Ovary (tissue), 10 donors: ENCODE measurements at places on chromosomes 16 and 17. TPM values are rescaled to one million over a fixed set of nuclear protein-coding genes. Genes with fewer than 3 reads are reported as not detected.

DNA sequence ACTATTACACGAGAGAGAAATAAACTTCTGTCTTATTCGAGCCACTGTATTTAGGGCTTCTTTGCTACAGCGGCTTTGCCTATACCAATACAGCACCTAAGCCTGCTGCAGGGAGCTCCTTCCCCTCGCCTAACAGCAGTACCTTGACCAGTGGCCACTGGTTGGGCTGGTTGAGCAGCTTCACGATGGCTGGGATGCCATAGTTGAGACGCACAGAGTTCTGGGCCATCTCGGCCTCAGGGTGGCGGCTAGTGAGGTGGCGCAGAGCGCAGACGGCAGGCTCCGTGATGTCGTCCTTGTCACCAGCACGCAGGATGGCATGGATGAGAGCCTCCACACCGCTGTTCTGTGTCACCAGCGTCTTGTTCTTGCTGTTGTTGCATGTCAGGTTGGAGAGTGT, 23.7 kb downstream of the JUP start:
- no peak overlapping the region for H3K4me3 ChIP-seq
- peaks cover 2% of the 10 kb centered on the region for H3K36me3 ChIP-seq
- no peaks in the 10 kb centered on the region for H3K4me1 ChIP-seq
- H3K27ac ChIP-seq = no peak overlapping the region
- H3K27me3 ChIP-seq = no peaks in the 10 kb centered on the region

DNA sequence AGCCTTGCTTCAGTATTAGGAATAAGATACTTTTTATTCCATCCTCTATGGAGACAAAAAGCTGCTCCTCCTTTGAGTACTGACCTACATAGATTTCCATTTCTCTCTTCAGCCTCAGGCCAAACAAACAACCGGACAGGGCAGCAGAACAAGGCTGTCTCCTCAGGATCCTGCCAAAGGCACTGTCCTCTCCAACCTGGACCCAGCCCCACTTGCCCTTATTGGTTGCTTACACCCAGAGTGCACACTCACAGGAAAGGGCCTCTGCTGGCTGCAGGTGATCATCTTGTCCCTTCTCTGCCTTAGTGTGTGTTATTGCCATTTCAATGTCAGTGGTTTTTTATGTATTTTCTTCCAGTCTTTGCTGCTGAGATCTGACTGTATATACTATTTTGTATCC, 26.6 kb downstream of the LIG3 start:
- H3K4me3 ChIP-seq = no peak overlapping the region
- no peaks in the 10 kb centered on the region for H3K27me3 ChIP-seq
- DNase-seq = no peak
- no peaks in the 10 kb centered on the region for H3K36me3 ChIP-seq
- no peaks in the 10 kb centered on the region for H3K4me1 ChIP-seq

GRCh38 chr16:50841081-50841886, 99.4 kb downstream of the CYLD start:
- H3K36me3 ChIP-seq = no peaks in the 10 kb centered on the region
- DNase-seq = no peak
- H3K4me1 ChIP-seq = no peaks in the 10 kb centered on the region
- H3K27me3 ChIP-seq = no peaks in the 10 kb centered on the region
- H3K27ac ChIP-seq = no peak overlapping the region

- no peaks in the 10 kb centered on the region for H3K36me3 ChIP-seq
- H3K4me3 ChIP-seq = no peak overlapping the region
- no peak overlapping the region for H3K27ac ChIP-seq
- H3K27me3 ChIP-seq = no peaks in the 10 kb centered on the region
Measured at GRCh38 chr16:85819771-85820170, 20.3 kb downstream of the COX4I1 start.

DNA sequence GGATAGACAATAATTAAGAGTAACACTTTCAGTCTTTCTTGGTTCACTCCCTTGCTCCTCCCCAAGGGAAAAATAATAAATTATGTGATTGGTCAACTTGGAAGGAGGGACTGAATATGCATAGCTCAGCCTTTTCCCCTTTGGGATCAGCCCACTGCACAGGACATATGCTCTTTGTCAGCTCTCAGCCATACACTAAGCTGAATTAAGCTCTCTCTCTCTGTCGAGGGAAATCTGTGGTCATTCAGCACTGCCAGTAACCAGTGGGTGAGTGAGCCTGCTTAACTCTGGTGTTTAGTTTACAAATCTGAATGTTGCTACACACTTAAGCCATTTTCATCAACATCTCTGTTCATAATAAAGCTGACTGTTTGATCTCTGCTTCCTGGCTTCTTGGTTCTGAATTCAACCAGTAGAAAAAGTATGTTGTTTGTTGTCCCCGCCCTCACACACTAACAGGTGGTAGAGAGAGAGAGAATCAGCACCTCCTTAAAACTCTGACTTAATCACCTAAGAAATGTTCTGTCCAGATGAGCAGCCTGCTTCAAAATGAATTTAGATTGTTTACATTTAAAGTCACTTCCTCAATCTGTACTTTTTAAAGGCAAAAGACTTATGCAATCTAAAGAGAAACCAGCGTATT, 102.3 kb upstream of the C17orf78 start:
- no peaks in the 10 kb centered on the region for H3K27me3 ChIP-seq
- no peaks in the 10 kb centered on the region for H3K36me3 ChIP-seq
- H3K4me3 ChIP-seq = no peak overlapping the region
- H3K4me1 ChIP-seq = no peaks in the 10 kb centered on the region

GRCh38 chr16:17387256-17387655, 83.5 kb downstream of the XYLT1 start:
- H3K36me3 ChIP-seq = no peaks in the 10 kb centered on the region
- no peak for DNase-seq
- H3K4me1 ChIP-seq = no peaks in the 10 kb centered on the region

DNA sequence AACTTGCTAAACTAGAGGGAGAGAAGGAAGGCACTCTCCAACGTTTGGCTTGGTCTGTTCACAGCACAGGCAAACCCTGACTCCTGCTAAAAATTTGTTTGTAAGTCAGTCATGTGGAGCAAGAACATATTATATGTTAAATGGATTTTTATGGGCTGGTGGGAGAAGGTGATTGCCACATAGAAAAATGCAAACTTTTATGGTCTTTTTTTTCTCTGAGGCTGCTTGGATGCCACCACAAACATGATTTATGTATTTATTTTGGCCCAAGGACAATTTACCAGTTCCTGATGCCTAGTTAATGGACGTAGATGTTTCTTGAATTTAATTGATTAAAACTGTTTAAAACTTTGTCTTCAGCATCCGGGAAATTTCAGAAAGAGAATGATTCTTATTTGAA, 274.2 kb upstream of the MYOCD start:
- no peaks in the 10 kb centered on the region for H3K27me3 ChIP-seq
- no peak overlapping the region for H3K27ac ChIP-seq
- no peaks in the 10 kb centered on the region for H3K4me1 ChIP-seq
- no peak overlapping the region for H3K4me3 ChIP-seq
- no peaks in the 10 kb centered on the region for H3K36me3 ChIP-seq

DNA sequence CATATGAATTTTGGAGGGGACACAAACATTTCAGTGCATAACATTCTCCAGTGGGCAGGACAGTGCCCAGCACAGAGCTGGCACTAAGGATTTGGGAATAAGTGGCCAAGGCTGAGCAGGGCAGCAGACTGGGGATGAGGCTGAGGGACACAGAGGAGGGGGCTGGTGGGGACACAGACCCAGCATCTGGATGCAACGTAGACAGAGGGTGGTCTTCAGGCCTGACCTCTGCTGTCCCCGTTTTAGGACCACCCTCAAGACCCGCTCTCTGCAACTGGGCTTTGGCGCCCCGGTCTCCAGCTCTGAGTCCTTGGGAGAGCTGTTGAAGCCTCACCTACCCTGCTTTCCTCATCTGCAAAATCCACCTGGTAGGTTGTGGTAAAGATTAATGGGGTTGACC, 3.3 kb upstream of the PRSS33 start:
- H3K27me3 ChIP-seq = no peaks in the 10 kb centered on the region
- peak; percentile 5 for DNase-seq
- no peak overlapping the region for H3K27ac ChIP-seq
- H3K4me1 ChIP-seq = no peaks in the 10 kb centered on the region

- no peaks in the 10 kb centered on the region for H3K27me3 ChIP-seq
- no peaks in the 10 kb centered on the region for H3K36me3 ChIP-seq
- no peak overlapping the region for H3K4me3 ChIP-seq
- H3K27ac ChIP-seq = no peak overlapping the region
- DNase-seq = no peak
- H3K4me1 ChIP-seq = peaks cover 4% of the 10 kb centered on the region
Measured at GRCh38 chr17:63833026-63833740, 5.7 kb upstream of the FTSJ3 start.

DNA sequence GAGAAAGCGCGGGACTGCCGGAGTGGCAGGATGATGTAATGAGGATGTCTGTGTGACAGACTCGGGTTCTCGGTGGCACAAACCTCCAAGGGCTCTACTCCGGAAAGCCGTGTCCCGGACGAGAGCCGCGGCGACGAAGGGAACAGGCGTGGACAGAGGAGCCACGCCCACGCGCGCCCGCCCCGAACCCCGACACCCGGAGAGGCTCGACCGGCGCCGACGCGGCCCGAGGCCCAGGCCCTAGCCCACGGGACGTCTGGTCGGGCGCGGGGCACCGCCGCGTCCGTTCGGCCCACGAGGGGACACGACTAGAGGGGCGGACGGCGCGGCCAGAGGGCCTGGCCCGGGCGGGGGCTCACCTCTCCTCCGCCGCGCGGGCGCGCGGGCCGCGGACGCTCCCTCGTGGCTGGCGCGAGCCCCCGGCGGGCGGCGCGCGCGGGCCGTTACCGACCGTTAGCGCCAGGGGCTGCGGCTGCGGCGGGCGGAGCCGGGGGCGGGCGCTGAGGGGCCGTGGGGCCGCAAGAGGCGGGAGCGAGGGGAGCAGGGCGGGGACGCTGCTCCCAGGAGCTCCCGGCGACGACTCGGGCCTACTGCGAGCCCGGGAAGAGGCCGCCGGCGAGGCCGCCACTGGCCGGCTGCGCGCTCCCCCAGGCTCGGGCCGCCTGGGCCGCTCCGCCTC, 2.1 kb upstream of the IRX5 start:
- H3K36me3 ChIP-seq = no peaks in the 10 kb centered on the region
- DNase-seq = peak; percentile 51
- peak overlapping the region; percentile 59 for H3K4me3 ChIP-seq
- no peaks in the 10 kb centered on the region for H3K27me3 ChIP-seq
- peak overlapping the region; percentile 80 for H3K27ac ChIP-seq
- H3K4me1 ChIP-seq = peaks cover 3% of the 10 kb centered on the region

DNA sequence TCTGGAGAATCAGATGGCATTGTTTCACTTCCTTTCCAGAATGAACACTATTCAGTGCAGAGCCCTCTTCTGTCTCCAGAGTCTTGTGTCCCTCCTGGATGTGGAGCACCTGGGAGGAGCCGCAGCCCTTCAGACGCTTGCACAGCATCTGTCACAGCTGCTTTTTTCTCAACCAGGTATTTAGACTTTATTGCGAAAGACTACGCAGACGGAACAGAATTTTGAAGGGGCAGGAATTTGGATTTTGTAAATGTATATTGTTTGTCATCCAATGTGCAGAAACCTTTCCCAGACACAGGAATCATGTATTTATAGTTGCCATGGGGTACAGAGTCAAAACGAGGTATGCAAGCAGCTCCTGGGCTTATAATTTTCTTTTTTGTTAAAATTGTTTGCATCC, 20.4 kb downstream of the HEATR3 start:
- H3K4me1 ChIP-seq = peaks cover 2% of the 10 kb centered on the region
- H3K4me3 ChIP-seq = no peak overlapping the region
- H3K27me3 ChIP-seq = no peaks in the 10 kb centered on the region
- H3K36me3 ChIP-seq = no peaks in the 10 kb centered on the region
- no peak overlapping the region for H3K27ac ChIP-seq

DNA sequence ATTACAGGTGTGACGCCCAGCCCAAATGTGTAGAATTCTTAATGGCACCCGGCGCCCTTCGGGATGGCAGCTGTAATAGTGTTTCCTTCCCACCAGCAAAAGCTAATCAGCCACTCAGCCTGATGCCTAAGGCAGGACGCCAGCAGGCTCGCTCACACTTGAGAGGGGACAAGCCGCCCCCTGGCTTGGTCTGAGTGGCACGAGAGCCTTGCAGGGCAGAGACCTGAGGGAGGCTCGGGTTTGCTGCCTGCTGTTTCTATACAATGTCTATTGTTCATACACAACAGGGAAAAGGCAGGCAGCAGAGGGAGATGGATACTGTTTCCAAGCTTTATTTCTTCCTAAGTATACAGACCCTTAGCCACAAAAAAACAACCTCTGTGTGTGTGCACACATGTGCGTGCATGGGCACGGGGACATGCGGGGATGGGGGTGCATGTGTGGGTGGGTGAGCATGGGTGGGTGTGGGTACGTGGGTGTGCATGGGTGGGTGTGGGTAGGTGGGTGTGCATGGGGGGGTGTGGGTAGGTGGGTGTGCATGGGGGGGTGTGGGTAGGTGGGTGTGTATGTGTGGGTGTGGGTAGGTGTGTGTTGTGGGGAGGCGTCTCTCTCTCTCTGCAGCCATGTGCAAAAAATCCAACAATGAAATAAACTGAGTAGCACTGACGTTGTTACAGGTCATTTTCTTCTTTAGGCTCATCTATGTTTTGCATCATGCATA, 10.0 kb downstream of the SLC38A8 start:
- no peak overlapping the region for H3K27ac ChIP-seq
- no peaks in the 10 kb centered on the region for H3K4me1 ChIP-seq
- H3K27me3 ChIP-seq = no peaks in the 10 kb centered on the region
- no peak overlapping the region for H3K4me3 ChIP-seq

- no peaks in the 10 kb centered on the region for H3K4me1 ChIP-seq
- no peak overlapping the region for H3K4me3 ChIP-seq
- no peak for DNase-seq
- no peaks in the 10 kb centered on the region for H3K36me3 ChIP-seq
Measured at GRCh38 chr17:57927048-57927723, 28.0 kb downstream of the CUEDC1 start.

GRCh38 chr17:71726341-71726740, 394.5 kb upstream of the SOX9 start:
- H3K4me1 ChIP-seq = no peaks in the 10 kb centered on the region
- no peak overlapping the region for H3K4me3 ChIP-seq
- H3K36me3 ChIP-seq = no peaks in the 10 kb centered on the region
- no peak overlapping the region for H3K27ac ChIP-seq
- no peak for DNase-seq

CDK3 gene
- total RNA-seq = 4.6 TPM

TVP23A gene
- total RNA-seq = 8.2 TPM

EVPLL gene
- not detected for total RNA-seq

ZFP90 gene
- 50.0 TPM for total RNA-seq

ORMDL3 gene
- total RNA-seq = 64.3 TPM

KRTAP9-8 gene
- total RNA-seq = not detected

SLC52A1 gene
- total RNA-seq = 1.0 TPM
